ENCODE measurements at places on chromosomes 11 and 22.

- DNase-seq: no peak
Measured at GRCh38 chr11:104583857-104584256, 314.4 kb downstream of the CASP12 start.

DNA sequence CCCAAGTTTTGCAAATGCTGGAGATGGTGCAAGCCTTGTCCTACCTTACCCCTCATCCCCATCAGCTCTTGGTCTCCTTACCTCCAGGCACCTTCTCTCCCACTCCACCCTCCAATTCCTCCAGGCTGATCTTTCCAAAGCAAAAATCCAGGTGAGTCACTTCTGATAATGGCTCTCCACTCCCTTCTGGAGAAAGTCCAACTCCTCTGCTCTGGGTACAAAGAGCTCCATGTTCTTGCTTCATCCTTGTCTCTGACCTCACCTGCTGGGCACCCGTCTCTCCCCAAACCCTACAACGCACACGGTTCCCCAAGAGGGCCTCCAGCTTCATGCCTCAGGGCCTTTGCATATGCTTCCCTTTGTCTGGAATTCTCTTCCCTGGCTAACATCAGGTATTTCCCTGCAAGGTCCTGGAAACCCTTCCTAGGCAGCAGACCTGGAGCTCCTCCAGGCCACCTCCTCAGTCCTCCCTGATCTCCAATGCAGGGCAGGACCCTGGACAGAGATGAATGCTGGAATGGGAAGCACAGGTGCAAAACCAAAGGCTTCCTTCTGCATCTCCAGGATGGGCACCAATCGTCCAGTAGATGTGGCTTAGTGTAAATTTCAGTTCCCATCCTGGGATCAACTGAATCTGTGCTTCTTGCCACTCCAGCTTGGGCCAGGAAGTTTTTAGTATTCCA lies 22.7 kb downstream of the IFT27 start:
- no peak for DNase-seq

- no peak for DNase-seq
Measured at GRCh38 chr11:15107730-15108515, 6.8 kb upstream of the INSC start.

DNA sequence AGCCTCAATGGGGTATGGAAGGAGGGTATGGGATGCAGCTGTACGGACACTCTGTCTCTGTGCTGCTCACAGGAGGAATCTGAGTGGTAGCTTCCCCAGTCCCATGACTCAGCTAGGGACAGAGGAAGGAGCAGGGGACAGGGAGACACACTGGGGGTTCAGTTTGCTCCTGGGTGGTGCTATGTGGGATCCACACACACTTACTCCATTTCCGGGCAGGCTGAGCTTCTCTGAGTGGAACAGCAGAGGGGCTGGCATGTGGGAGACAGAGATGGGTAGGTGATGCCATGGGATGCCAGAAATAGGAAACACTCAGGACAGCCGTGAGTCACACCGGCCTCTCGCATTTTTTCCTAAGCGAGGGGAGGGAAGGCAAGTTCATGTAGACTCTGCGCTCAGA lies 59.2 kb upstream of the KIRREL3 start:
- DNase-seq: no peak

- no peak for DNase-seq
Measured at GRCh38 chr11:2553886-2554285, 109.1 kb downstream of the KCNQ1 start.

DNA sequence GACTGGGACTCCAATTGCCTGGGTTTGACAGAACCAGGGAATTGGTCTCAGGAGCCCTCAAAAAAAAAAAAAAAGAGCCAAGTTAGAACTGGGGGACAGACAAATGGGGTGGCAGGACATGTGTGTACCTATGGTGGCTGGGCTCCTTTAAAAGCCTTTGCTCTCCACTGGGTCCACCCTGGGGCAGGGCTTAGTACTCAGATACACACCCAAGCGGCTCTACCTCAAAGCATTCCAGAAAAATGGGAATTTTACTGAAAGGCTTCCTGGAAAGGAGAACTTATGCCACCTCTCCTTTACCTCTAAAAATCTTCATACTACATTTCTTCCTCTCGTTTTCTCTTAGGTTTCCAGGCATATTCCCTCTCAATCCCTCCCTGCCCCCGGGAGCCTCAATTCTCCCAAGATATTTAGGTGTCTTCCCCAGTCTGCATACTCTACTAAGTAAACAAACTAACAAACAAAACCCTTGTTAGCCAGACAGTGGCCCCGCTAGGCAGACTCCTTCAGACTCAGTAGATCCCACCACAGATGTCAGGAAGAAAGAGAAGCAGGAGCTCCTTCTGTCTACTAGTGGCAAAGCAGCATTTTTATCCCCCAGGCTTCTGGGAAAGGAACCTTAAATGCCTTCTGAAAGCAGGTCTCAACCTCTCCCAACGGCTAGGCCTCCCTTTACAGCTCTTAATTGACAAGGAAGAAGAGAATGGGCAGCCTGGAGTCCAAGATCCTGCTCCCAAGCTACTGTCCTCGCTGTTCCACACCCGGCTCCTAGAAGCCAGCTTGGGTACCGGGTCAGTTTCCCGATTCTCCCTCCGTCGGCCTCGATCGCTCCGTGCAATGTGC lies 653 bp downstream of the PCSK7 start:
- no peak for DNase-seq

DNA sequence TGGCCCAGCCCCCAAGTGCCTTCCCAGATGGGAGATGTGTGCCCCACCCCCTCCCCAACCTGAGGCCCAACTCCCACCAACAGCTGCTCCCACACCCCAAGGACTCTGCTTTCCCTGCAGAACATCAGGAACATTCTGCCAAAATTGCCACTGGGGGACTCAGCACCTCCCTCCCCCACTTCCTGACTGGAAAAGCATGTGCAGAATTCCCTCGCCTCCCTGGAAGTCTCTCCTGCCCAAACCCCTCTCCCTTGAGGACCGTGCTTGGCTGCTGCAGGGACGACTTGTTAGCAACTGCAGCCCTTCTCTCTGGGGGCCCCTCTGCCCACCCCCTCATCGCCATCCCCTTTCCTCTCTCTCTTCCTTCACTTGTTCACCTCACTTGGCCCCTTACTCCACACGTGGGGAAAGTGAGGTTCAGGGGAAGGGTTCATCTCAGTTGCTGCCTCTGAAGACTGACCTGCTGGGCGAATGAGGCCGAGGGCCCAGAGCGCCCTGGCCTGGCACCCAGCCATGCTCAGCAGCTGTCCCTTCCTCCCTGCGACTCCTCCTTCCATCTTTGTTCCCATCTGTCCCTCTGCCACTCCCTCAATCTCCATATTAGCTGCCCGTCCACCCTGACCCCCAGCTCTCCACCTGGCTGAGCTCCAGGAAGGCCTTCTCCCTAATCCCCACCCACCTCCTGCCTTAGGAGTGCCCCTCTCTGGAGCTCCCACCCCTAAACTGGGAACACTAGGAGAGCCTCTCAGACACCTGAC lies 105.1 kb downstream of the CHST1 start:
- no peak for DNase-seq

- no peak for DNase-seq
Measured at GRCh38 chr11:9150926-9151325, 59.5 kb upstream of the SCUBE2 start.

DNA sequence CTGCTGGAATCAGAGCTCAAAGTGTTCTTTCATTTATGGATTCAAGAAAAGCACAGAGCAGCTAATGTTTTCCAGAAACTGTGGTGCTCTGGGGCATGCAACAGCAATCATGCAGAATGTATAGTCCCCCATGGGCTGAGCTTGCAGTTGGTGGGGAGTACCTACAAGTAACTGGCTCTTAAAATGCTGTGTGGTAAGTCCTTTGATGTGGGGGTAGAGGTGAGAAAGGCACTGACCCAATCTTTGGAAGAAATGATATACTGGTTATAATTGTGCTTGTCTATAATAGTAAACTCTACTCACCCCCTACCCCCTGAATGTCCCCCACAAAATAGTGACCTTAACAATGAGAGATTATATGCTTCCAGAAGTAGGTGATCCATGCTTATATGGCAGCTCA lies 29.1 kb upstream of the CD44 start:
- DNase-seq: no peak

GRCh38 chr11:105861225-105861624 lies 160.8 kb downstream of the MSANTD4 start:
- DNase-seq: no peak

- DNase-seq: peak; percentile 11
Measured at GRCh38 chr11:111454561-111455192, 57.5 kb downstream of the BTG4 start.

GRCh38 chr11:70020336-70021214 lies 57.5 kb upstream of the ANO1 start:
- DNase-seq: no peak

DNA sequence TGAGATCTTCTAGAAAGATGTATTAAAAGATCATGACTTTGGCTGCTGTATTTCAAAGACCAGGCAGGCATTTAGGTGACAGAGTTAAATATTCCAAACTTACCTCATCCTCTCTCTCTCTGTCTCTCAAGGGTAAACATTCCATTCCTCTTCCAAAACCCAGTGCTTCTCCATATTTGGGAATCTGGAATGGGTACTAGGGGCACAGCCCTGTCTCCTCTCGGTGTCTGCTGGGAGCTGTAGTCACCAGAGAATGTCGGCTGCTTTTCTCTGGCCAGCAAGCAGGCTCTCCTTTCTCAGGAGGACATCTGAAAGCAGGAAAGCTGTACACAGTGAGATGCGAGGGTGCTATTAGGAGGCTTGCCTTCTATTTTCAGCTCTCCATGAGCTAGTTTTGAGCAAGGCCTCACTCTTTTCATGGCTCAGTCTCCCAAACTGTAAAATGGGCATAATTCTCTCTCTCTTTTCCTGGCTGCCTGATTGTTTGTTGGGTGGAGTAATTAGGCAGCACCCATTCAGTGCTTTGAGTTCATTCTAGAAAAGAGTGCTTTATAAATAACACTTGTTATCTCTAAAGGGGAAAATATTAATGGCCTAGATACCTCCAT lies 9.3 kb upstream of the PEX26 start:
- no peak for DNase-seq

- DNase-seq: no peak
Measured at GRCh38 chr11:112400476-112401014, 139.9 kb upstream of the PLET1 start.

GRCh38 chr22:44780876-44781449 lies 28.6 kb downstream of the ARHGAP8 start:
- DNase-seq: no peak

Measured in DMS79 (cell line).